ENCODE measurements at places on chromosomes 3 and 15.

DNA sequence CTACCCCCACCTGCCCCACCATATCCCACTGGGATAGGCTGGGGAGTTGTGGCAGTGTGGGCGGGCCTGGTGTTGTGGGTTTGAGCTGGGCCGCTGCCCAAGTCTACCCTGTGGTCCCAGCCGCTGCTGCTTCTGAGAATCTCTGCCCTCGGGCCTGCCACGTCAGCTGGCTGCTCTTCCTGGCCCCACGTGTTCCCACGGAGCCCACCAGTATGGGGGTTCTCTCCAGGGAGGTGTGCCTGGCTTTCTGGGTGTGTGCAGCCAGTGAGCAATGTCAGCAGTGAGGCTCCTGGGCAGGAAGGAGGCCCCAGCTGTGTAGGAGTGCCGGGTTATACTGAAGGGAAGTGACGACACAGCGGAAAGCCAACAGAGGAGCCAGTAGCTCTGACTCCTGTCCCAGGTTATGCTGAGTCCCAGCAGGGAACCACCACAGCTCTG is 10.5 kb downstream of the GNAI2 start:
- no peak for DNase-seq

DNA sequence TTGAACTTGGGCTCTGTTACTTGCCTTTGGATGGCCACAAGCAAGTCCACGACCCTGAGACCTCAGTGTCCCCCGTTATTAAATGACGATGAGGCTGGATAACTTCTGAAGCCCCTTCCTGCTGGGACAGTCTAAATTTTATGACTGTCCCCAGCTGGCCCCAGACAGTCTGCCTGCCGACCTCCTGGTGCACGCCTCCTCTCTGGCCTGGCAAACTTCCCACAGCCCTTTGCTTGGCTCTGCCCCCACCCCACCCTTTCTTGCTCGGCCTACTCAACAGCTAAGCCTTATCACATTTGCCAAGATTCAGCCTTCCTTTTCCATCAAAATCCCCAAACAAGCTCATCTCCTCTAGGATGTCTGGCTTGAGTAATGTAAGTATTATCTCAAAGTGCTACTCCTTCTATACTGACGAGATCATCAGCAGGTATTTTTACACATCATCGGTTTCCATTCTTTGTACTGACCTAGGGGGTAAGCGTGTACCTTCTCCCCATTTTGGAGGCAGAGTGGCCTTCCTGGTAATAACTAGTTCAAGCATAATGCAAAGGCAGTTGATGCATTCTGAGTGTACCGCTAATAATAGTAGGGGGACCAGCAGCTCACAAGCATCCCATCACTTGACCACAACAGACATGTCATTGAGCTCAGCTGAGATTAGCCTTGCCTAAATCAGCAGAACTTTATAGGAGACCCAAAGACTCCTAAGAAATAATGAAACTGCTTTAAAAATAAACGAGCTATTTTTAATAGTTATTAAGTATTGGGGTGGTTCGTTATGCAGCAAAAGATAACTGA is 120.8 kb upstream of the HACD2 start:
- no peak for DNase-seq

DNA sequence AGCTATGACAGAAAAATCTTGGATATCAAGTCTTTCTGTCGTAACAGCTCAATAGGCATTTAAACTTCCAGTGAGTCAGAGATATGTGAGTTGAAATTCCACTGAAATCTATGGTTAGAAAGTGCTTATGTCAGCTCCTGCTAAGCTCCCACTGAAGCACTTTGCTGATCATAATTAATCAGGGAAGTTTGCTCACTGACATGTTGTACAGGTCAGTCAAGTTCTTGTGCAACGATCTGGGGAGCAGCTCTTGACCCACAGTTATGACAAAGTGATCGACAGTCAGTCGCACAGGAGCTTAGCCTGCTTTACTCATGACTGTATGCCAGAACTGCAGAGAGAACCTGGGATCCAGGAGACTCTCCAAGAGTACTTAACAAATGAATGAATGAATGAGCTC is 453.5 kb downstream of the SOX2 start:
- no peak for DNase-seq

- no peak for DNase-seq
Observed at GRCh38 chr3:141865101-141865500, 11.3 kb upstream of the ATP1B3 start.

GRCh38 chr3:20099060-20099459 is 58.8 kb downstream of the KAT2B start:
- no peak for DNase-seq
